ENCODE measurements at places on chromosomes 16 and 17. TPM values are rescaled to one million over a fixed set of nuclear protein-coding genes. Genes with fewer than 3 reads are reported as not detected.

DNA sequence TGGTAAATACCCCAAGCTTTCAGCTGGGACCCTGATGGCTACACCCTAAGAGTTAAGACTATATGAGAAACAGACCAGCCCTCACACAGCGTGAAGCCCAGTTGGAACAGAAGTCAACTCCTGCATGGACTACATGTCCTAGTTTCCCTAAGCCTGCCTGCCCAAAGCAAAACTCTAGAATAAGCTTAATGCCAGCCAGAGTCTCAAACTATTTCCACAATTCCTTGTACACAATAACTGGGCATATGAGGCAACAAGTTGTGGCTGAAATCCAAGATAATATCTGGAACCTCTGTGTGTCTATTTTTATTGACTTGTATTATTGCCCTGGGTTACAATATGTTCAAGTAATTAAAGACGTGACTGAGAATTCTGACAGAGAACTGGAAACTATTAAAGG, 19.4 kb downstream of the MYH10 start:
- no peak for DNase-seq

DNA sequence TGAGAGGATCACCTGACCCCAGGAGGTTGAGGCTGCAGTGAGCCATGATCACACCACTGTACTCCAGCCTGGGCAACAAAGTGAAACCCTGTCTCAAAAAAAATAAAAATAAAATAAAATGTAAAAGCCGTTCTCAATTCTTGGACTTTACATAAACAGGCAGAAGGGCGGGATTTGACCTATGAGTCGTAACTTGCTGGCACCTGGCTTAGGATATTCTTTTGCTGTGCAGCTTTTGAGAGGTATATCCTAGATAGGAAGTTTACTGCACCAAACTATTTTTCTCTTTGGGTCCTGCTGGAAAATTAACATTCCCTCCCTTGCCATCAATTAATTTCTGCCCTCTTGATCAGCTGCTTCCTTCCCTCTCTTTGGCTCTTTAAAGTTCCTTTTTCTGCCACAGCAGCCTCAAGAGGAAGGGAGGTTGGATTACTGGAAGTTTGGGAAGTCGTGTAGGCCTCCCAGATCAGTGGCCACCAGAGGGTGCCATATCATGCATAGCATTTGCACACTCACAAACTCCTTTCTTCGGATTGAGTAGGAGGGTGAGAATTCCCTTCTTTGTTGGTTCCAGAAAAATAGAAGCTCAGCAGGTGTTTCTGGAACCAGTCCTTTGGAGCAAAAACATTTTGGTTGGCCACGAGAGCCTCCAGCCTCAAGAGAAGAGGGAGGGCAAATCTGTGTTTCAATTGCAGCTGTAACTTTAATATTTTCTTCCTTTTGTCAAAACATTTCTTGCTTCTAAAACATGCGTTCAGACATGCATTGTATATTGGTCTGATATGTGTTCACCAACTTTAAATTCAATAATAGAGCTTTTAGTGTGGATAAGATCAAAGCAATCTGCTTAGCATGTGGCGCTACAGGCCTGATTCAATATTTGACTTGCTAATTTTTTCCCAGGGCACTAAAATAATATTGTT, 147.3 kb downstream of the CCDC182 start:
- peak; percentile 74 for DNase-seq

GRCh38 chr16:21620592-21620991, 21.2 kb downstream of the METTL9 start:
- no peak for DNase-seq

SLC5A2 gene
- total RNA-seq: 5.8 TPM

GRCh38 chr17:43576563-43577229, 30.6 kb upstream of the ETV4 start:
- peak; percentile 75 for DNase-seq

LCAT gene
- 20.6 TPM for total RNA-seq

SPNS3 gene
- total RNA-seq: 1.4 TPM

DNA sequence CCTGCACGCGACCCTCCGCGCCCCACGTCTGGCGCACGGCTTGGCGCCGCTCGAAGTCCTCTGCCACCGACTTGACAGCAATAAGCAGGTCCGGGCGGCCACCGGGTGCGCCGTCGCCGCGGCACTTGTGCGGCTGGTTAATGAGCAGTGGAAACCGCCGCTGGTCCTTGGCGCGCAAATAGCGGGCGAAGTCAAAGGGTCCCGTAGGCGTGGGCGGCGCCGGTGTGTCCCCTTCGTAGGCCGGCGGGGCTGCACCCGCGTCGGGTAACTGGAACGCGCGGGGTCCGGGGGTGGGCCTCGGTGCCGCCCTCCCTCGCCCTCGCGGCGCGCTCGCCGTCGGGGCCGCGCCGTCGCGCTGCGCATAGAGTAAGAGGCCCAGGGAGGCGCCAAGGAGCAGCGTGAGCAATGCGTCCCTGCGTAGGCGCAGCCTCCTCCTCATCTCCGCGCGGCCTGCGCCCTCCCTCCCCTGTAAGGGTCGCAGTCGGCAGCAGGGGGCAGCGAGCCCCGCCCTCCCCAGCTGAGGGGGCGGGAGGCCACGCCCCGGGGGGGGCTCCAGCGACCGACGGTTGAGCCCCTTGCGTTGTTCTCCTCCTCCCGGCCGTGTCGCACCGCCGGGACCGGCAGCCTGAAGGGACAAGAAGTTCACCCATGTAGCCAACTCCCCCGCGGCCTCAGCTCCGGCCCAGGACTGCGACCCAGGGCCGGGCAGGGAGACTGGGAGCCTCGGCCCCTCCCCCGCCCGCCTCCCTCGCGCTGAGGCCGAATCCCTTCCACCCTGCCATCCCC, 558 bp downstream of the B3GNT9 start:
- DNase-seq: peak; percentile 72

- DNase-seq: no peak
Observed at GRCh38 chr16:29662000-29662728, 883 bp upstream of the SPN start.

SYCE1L gene
- total RNA-seq: 7.8 TPM

DNA sequence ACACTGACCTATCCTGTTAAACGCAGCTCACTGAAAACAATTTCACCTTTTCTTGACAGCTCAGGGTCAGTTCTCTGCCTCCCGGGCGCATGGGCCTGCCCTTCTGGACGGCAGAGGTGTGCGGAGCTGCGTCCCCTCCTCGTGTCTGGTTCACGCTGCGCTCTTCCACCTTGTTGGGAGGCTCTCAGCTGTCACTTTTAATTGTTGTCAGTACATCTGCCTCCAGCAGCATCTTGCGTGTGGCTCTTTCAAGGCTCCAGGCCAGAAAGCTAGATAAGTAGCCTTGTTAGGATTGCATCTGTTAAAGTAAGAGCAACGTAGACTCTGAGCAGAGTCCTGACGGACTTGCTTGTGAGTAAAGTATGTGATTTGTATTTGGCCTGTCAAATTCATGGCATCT, 59.4 kb downstream of the MGAT5B start:
- no peak for DNase-seq

CDK3 gene
- total RNA-seq: 16.9 TPM

DNA sequence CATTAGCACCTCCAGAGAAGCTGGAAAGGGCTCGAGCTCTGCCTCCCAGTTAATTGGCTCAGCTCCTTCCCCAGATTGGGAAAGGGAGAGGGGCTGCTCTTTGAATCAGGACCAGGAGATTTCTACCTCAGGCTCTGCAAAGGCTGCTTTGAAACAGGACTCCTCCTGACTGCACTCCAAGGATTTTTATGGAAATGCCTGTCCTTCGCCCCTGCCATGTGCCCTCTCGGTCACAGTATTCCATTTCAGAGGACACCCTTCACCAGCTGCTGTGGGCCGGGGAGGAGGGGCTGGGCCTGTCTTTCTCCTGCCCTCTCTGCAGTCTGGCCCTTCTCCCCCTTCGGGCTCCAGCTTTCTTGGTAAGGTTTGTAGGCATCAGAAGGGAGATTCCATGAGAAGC, 13.6 kb downstream of the MRM1 start:
- DNase-seq: no peak

NXPH3 gene
- total RNA-seq: 5.6 TPM

GRCh38 chr16:2267913-2268666, at the start of gene RNPS1:
RNPS1 (minus strand) TSS chr16:2268126; CDS start chr16:2264643, 3,483 bp downstream.
- peak; percentile 95 for DNase-seq

GRCh38 chr17:77756846-77757560, 201.5 kb upstream of the TNRC6C start:
- no peak for DNase-seq

GRCh38 chr16:82643936-82644630, 17.3 kb downstream of the CDH13 start:
- no peak for DNase-seq

- no peak for DNase-seq
Observed at GRCh38 chr17:82302991-82303943, 14.1 kb downstream of the CD7 start.

GRCh38 chr17:45686250-45686649, 97.9 kb upstream of the CRHR1 start:
- no peak for DNase-seq

SLC13A2 gene
- 0.79 TPM for total RNA-seq

NUDT7 gene
- 10.4 TPM for total RNA-seq

DNA sequence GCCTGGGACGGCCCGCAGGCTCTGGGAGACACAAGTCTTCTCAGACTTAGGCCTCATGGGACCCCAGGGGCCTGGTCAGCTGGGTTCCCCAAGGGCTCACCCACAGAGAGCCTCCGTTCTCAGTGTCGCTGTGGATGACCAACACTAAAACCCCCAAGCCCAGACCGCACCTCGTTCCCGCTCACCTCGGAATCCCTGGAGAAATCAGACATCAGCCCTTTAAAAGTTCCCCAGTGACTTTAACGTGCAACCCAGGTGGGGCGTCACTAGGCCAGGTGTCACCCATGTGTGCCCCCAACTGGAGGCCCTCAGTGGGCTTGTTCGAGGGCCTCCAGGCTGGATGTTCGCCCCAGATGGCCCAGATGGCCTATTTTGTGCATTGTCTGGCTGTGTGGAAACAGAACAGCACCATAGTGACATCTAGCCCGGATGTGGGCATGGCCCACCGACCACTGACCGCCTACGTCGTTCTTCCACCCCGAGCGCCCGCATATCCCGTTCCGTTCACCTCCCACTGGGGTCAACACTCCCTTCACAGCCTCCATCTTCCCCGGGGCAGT, 52.3 kb upstream of the DNAH17 start:
- DNase-seq: no peak

DNA sequence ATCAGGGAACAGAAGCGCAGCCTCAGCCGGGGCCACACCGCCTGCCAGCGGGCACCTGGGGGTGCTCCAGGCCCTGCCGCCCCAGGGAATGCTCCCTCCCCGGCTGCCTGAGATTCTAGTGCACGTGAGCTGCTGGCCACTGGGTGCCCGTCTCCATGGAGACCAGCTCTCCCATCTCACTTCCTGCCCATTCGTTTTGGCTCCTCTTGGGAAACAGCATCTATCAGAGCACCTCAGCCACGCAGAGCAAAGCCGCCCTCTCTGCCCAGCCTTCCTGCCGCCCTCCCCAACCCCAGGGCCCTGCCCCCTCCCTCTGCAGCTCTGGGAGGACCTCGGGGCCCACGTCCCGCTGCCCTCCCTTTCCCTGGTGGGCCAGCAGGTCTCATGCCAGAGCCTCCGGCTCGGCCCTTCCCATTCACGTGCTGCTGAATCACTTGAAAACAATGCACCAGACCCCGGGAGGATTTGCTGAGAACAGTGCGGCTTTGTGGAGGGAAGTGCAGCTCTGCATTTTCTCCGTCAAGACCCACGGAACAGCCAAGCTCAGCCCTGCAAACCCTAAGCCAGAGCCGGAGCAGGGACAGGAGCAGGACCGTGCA, 19.4 kb downstream of the CEP295NL start:
- DNase-seq: peak; percentile 93

DNA sequence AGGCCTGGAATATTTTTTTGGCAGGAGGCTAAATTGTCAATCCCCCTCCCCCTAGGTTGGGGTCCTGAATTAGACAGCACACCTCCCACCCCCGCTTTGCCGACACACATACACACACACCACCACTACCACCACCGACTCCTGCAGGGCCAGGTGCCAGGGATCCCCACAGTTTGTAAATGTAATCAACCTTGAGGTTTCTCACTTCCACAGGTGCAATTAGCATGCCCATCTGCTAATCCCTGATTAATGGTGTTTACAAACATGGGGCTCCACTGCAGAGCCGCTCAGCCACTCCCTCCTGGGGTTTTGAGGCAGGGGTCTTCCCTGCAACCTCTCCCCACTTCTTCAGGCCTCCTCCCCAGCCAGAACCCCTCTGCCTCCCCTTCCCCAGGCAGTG, 11.8 kb downstream of the MRM1 start:
- no peak for DNase-seq

AATK gene
- total RNA-seq: 3.8 TPM

CBFA2T3 gene
- 11.9 TPM for total RNA-seq

GRCh38 chr16:4011225-4011939, 104.9 kb downstream of the ADCY9 start:
- DNase-seq: no peak

DNA sequence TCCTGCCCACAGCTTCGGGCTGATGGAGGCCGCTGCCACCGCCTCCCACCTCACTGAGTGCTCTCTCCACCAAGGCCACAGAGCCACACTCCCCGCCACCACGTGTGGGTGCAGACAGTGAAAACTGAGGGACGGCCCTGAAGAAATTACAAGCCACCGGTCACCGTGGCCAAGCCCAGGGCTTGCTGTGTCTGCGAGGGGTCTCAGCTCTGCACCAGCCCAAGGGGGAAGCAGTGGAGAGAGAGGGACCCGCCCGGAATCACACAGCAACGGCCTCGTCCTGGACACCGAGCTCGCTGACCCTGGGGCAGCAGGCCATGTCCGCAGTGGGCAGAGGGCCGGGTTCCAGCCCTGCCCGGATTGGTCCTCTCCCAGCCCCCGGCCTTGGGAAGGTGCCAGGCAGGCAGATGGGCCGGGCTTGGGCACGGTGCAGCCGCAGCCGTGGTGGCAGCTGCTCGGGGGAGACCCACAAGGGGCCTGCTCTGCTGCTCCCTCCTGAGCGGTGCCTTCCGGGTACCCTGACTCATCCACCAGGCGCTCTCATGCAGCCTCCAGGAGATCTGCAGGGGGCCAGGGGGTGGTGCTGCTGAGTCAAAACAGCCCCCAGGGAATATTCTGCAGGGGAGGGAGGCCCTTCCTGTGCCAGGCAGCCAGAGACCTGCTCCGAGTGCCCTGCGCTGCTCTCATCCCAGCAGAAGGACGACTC, 52.0 kb downstream of the CBFA2T3 start:
- no peak for DNase-seq

TEX14 gene
- total RNA-seq: 27.7 TPM

SLFN14 gene
- 0.55 TPM for total RNA-seq

DNA sequence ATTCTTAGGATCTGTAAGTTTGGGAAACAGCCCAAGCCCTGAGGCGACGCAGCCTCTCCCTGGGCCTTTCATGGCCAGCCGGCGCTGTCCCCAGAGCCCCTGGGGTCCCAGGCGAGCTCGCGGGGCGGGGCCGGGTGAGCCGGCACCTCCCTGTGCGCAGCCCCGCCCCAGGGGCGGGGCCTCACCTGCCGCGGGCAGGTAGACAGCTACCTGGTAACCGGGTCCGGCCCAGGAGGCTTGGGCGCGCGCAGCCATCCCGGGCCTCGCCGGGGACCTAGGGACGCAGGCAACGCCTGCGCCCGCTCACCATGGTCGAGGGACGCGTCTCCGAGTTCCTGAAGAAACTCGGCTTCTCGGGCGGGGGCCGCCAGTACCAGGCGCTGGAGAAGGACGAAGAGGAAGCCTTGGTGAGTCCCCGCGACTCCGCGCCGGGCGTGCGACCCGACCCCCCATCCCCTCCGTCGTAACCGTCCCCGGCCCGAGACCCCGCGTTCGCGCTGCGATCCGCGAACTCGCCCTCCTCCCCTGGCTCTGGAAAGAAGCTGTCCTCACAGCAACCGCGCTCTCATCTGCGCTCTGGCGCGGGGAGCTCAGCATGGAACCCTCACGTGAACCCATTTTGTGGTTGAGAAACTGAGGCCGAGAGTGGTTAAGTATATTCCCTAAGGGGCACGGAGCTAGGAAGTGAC, at the start of gene ATP2C2:
TSS of gene ATP2C2 (plus strand) at position 231 of the 689 bp plus-strand sequence. CDS start at position 309, 78 bp downstream.
- no peak for DNase-seq

MYCBPAP gene
- 75.9 TPM for total RNA-seq
